Neuronal stem cell (in vitro differentiated cells): ENCODE measurements at places on chromosomes 11 and 22.

DNA sequence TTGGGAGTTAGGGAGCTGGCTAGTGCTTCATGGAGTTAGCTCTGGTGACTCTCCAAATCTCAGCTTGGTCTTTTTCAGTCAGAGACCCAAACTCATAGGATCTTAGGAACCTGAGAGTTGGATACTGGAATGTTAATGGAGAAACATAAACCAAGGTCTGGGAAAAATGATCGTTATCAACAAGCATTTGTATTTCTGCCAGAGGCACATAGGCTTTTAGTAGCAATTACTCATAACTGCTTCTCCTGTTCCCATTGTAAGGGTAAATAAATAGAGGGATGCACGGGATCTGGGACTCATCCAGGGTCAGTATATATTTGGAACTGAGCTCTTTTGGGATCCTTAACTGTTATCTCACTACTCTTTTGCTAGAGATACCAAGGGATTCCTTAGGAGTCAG is 4.8 kb downstream of the BARX2 start:
- DNase-seq = no peak

- DNase-seq = no peak
These were observed 207.2 kb upstream of the TBCEL start for GRCh38 chr11:120816711-120817110.

GRCh38 chr11:123725995-123726655 is 15.3 kb downstream of the ZNF202 start:
- DNase-seq = no peak

GRCh38 chr22:44628835-44629234 is 73.2 kb upstream of the PRR5 start:
- DNase-seq = no peak

DNA sequence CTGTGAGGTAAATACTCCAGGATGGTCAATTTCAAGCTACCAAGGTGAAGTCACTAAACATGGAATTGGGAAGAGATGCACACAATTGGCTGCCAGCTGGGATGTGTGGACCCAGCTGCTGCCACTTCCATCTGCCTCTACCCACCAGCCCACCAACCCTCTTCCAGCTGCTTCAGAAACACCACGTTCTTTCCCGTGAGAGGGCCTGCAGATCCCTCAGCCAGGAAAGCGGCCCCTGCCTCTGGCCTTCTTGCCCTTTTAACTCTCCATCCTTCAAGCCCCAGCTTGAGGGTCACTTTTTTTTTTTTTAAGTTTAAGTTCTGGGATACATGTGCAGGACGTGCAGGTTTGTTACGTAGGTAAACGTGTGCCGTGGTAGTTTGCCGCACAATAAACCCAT is 20.0 kb downstream of the PRG3 start:
- no peak for DNase-seq

DNA sequence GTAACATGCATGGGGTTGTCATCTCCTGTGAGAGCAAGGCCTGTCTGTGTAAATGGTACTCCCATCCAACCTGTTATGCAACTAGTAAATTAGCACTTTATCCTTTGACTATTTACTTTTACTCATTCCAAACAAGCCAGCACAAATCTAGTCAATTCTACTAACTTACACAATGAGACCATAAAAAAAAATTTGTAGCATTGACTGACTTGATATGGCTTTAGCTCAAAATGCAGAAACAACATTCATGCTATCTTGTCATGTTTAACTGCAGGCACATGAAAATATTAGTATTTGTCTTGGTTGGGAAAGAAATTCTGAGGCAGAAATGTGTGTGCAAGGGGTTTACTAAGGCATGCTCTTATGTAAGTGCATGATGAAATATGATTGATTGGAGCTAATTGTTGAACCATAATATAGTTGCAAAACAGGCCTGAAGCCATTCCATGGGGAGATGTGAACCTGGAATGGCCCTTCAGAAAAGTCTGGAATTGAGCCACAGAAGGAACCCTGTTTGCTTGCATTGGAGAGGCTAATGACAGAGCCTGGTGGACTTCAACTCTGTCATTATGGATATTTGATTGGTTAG is 2.5 kb downstream of the SLC22A25 start:
- no peak for DNase-seq

- DNase-seq = no peak
These were observed 5.6 kb downstream of the DERL3 start for GRCh38 chr22:23833017-23833751.

GRCh38 chr22:49685116-49685515 is 142.6 kb downstream of the BRD1 start:
- no peak for DNase-seq

DNA sequence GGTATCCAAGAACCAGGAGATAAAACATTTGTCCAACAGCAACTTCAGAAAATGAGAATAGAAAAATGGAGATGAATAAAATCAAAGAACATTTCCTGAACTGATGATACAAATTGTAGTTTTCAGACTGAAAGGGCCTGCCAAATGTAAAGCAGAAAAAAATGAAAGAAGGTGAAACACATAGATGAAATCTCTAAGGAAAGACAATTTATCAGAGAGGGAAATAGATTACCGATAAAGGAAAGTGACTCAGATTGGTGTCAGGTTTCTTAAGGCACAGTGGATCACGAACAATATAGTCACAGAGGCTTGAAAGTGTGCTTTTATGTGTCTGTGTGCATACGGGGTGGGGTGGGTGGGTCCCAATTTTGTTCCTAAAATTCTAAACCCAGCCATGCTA is 4.1 kb upstream of the STT3A start:
- no peak for DNase-seq

GRCh38 chr11:20599221-20600019 is at the start of gene SLC6A5:
Gene SLC6A5, plus strand, starts transcription at chr11:20599608. Its CDS starts 65 bp downstream, at chr11:20599673.
- peak; percentile 85 for DNase-seq

GRCh38 chr11:128180441-128181087 is 406.8 kb downstream of the ETS1 start:
- DNase-seq = no peak

- DNase-seq = peak; percentile 29
These were observed 19.2 kb upstream of the ADSL start for GRCh38 chr22:40326905-40327735.

- DNase-seq = no peak
These were observed 113.0 kb upstream of the MTMR2 start for GRCh38 chr11:96036863-96037262.

- no peak for DNase-seq
These were observed 120.4 kb upstream of the RAG2 start for GRCh38 chr11:36718451-36718850.

GRCh38 chr11:12845739-12846358 is 163.3 kb upstream of the RASSF10 start:
- DNase-seq = no peak

DNA sequence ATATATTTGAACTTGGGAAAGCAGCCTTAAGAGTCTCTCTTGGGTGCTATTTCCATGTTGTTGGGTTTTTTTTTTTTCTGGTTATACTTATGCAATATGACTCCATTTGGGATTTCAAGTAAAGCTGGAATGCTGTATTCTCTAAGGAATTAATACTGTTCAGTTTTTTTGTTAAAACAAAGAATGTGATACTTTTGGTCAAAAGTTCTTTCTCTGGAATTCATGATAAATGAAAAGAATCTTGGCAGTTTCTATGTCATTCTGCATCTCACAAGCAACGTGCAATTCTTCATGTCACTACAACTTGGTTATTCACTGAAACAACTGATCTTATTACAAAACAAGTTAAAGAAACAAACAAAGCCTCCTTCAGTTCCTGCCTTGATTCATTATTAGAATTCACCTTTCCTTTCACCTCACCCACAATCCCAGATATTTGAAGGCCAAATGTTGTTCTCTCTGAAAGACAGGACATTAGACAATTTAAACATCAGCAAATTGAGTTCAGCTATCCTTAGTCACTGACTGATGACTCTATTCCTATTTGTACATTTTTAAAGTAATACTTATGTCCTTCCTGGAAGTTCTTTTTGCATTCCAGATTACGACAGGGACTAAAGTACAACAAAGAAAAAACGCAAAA is 176.2 kb downstream of the SBF2 start:
- no peak for DNase-seq

GRCh38 chr22:27976586-27976985 is 57.5 kb upstream of the PITPNB start:
- DNase-seq = no peak

- no peak for DNase-seq
These were observed 8.6 kb downstream of the MICAL2 start for GRCh38 chr11:12118949-12119348.

DNA sequence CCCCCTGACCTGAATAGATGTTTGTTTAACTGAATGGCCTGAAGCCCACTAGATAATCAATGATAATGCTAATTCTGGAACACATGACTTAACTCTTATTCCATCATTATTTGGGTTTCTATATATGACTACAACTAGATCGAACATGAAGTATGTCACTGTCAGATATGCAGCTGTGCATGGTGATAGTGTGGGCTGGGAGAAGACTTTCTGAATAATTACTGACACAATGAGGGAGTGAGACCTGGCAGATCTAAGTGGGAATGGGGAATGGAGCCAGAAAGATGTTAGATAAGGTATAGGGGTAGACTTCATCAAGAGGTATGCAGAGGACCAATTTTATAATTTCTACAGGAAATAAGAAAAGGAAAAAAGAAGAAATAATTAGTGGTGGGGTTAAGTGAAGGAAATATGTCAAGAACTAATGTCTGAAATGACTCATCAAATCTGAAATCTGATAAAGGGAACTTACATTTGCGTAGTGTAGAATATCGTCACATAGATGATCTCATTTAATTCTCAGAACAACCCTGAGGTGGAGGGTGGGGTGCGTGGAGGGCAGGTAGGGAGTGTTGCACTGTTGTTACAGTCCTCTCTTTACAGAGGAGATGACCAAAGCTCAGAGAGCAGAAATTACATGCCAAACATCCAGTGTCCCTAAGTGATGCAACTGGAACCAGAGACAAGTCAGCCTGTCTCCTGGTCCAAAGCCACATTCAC is 68.2 kb upstream of the EED start:
- no peak for DNase-seq

DNA sequence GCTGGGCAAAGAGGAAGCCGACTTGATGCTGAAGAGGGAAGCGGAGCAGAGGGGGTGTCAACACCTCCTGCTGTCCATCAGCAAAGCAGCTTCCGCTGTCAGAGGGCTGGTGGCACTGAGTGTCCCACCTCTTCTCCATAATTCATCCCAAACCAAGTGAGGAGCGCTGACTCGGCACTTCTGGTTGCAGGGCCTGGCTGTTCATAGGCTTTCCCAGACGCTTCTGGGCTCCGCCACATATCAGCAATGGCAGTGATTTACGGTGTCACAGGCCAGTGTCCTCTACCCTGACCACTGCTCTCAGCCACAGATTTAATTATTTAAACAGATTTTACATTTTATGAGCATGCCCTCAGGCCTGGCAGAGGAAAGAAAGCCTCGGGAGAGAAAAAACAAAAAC is 70.1 kb upstream of the TENM4 start:
- DNase-seq = no peak

GRCh38 chr11:94767291-94767690 is 865 bp upstream of the AMOTL1 start:
- DNase-seq = no peak

- DNase-seq = no peak
These were observed 11.0 kb downstream of the ZNRF3 start for GRCh38 chr22:28894334-28894733.

DNA sequence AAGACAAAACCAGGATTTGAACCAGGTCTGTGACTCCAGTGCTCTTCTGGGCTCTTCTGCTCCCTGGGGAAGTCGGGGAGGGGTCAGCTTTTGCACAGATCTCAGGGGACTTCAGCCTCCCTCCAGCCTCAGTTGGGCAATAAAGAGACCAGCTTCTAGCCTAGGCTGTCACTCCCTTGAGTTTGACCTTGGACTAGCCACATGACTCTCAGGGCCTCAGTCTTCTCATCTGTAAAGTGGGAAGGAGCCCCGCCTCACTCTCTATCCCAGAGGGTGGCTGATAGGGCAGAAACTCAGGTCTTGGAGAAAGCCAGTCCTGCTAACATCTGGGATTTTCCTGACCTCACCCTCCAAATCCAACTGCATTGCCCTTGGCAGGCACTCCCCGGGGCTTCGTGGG is 38.7 kb downstream of the ELFN2 start:
- no peak for DNase-seq

- DNase-seq = no peak
These were observed 150.2 kb downstream of the CSNK2A3 start for GRCh38 chr11:11202885-11203284.
